ENCODE measurements at places on chromosomes 1 and 21.

DNA sequence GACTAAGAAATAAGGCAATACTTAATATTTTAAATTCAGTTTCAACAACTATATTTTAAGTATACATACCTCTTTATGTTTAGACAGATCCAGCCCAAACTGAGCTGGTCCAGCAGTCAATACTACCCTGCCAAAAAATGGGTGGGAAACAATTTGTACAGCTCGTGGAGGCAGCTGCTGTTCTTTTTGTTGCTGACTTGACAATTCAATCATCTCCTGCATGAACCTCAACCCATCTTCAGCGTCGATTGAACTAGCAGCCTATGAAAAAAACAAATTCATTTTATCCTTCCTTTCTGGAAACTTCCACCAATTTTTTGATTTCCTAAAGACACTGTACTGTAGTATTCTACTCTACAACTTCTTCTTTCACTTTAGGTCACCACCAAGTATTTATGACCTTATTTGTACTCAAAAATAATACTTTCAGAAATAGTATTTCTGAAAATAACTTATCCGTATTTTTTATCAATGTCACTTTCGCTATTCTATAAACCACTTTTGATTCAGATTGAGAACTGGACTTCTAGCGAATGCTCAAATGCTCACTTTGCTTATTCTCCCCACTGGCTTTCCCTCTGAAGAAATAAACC lies 46.5 kb downstream of the EDEM3 start:
- no peak for DNase-seq

GRCh38 chr1:30425046-30425445 lies 298.3 kb downstream of the MATN1 start:
- no peak for DNase-seq

DNA sequence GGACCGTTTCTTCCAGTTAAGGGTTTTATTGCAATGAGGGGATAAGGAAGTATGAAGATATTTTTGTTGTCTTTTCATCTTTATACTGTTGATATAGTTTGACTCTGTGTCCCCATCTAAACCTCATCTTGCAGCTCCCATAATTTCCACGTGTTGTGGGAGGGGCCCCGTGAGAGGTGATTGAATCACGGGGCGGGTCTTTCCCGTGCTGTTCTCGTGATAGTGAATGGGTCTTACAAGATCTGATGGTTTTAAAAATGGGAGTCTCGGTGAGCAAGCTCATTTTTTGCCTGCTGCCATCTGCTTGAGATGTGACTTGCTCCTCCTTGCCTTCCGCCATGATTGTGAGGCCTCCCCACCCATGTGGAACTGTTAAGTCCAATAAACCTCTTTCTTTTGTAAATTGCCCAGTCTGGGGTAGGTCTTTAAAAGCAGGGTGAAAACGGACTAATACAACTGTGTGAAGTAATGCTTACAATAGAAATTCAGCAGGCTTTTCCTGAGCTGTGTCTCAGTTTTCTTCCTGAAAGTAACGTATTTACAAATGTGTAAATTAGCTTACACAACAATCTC lies 377.3 kb downstream of the SIPA1L2 start:
- no peak for DNase-seq

GRCh38 chr21:27040738-27041469 lies 74.0 kb upstream of the ADAMTS5 start:
- no peak for DNase-seq

DNA sequence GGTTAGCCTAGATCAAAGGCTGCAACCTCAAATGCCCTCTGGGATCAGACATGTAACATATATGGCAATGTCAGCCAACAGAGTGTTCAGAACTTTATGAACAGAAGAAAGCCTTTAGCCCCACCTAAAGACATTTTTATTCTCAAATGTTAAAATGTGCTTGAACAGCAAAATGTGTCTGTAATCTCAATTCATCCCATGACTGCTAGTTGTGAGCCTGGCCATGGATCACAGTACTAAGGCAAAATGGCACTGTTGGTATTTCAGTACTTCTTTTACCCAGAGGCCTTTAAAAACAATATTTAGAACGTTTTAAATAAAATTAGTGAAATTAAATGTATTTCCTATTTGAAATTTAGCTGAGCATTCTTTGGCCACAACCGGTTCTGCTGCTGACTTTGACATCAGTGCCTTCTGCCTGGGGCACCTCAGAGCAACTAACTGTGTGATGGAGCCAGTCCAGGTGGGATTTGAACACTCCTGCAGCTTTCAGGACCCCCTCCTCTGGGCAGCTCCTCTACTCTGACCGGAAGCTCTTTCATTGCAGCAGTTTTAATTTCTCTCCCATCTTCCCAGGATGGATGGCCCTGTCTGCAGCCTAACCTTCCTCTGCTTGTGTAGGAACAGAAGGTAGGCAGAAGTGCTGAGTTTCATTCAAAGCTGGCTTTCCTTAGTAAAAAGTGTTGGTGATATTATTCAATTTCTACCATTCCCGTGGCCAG lies 68.3 kb upstream of the NFIA start:
- no peak for DNase-seq

DNA sequence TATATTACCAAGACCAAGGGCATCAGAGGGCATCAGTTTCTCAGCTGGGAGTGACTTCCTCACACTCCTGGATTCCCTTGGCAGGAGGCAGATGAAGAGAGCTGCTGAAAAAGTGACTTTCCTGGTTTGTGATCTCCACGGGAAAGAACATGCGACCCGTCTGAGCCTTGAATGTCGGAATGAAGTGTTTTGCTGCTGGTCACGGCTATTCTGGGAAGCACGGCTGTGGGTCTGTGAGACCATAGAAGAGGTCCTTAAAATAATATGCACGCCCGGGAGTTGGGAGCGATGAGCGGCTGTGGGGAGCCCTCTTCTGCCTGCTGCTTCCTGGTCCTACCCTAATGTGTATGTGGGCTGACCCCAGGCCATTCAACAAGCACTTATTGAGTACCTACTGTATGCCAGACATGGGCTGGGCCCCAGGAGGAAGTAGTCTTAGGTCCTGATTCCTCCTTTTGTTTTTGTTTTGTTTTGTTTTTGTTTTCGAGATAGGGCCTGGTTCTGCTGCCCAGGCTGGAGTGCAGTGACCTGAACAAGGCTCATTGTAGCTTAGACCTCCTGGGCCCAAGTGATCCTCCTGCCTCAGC lies 13.2 kb upstream of the UMODL1 start:
- no peak for DNase-seq

DNA sequence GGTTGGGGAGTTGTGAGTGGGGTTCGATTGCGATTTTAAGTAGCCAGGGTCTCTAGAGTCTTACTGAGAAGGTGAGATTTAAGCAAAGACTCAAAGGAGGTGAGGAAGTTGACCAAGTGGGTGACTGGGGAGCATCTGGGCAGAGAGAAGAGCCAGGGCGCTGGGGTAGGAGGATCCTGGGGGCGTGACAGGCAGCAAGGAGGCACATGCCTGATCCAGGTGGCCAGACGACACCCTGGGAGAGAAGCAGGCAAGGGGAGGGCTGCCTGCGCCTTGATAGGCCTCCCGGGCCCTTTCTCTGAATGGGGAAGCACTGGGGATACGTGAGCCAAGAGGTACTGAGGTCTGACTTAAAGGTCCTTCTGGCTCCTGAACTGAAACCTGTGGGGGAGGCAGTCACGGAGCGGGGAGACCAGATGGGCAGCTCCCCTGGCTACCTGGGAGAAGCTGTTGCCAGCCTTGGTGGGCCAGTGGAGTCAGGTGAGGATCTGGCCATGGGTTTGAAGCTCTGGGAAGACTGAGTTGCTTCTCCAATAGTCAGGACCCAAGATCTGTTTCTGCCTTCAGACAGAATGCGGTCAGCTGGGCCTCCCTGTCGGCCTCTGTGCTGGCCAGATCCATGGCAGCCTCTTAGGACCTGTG lies 5.4 kb downstream of the ZBTB48 start:
- no peak for DNase-seq

DNA sequence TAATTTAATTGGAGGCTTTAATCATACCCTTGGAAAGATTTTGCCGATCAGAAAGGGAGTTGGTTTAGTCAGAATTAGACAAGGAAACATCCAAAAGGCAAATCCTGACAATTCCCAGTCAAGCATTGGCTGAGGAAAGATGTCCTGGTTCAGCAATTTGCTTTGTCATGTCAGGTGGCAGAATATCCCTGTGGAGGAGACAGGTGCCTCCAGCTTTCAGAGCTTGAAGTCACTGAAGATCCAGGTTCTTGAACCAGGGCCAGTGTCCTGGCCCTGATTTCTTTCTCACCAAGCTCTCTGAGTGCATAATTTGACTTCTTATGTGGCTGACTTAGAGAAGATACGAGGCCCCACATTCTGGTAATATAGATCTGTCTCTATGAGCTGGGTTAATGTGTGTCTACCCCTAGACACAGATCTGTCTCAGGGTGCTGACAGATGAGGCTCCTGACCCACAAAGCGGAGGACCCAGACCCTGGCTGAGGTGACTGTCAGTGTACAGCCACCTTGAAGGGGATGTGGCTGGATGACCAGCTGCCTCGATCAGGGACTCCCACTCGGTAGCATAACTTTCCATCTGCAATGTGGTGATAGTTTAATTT lies 118.9 kb downstream of the HHAT start:
- no peak for DNase-seq

Data from activated naive CD8-positive, alpha-beta T cell treated with anti-CD3 and anti-CD28 coated beads for 36 hours (primary cell).